ENCODE measurements at places on chromosomes 5 and 9.

GRCh38 chr9:96137671-96138429 is 164.1 kb downstream of the HSD17B3 start:
- no peak for DNase-seq

DNA sequence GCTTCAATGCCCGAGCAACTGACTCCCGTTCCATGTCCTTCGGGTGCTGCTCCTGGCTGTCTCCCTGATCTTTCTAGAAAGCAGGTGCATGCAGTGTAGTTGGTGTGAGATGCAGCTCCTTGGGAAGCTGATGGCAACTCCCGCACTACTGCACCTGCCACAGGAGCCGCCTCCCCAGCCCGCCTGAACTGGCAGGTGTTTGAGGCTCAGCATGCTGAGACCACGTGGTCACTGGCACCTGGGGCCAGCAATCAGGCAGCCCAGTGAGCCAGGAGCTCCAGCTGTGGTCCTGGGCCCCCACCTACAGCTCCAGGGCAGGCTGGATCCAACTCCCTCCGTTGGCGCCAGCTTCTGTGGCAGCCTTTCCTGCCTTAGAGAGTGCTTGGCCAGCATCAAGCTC is 111.5 kb downstream of the ICE1 start:
- no peak for DNase-seq

DNA sequence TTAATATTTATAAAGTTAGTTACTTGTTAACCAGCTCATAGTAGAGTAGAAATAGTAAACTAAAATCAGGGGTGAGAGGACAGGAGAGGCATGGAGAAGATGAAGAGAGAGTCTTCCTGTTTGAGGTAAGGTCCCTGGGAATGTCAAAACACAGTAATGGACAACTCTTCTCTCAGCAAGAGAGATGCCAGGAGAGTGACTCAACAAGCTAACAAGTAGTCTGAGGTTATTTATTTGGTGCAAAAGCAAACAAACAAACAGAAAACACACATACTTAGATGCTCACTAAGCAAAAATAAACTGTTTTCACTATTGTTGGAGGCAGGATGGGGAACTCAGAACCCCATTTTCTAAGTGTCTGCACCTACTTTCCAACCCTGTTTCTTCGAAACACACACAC is 333.2 kb upstream of the RFX3 start:
- no peak for DNase-seq

DNA sequence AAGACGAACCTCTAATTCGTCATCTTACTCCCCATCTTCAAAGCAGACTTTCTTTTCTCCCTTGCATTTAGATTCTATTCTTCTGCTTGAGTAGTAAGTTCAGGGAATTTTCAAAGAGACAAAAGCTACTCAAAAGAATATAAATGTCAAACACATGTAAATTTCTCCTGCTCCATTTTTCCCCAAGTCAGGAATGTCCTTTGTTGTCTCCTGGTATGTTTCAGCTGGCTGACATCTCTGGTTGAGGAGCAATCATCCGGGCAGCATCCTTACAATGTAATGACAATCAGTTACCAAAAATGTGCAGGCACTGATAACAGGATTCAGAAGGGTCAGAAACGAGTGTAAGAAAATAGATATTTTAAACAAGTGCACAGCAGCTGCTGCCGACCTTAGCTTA is 47.6 kb upstream of the PPP1R2B start:
- no peak for DNase-seq

DNA sequence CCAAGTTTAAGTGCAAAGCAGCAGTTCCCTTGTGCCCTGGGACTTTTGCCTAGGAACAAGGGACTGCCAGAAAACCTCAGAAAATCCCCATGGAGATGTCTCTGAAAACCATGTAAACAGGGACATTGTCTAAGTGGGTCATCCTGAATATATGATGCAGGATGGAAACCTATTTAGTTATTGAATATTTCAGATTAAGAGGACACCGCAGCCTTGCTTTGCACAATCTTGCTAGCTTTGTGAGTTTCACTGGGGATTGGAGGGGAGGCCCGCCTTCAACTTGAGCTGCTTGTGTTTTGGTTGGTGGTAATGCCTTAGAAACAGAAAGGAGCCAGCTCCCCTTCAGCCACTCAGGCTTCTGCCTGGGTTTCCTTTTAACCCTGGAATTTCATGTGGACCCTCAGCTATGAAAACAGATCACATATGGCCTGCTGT is 112.8 kb downstream of the C9orf152 start:
- no peak for DNase-seq

DNA sequence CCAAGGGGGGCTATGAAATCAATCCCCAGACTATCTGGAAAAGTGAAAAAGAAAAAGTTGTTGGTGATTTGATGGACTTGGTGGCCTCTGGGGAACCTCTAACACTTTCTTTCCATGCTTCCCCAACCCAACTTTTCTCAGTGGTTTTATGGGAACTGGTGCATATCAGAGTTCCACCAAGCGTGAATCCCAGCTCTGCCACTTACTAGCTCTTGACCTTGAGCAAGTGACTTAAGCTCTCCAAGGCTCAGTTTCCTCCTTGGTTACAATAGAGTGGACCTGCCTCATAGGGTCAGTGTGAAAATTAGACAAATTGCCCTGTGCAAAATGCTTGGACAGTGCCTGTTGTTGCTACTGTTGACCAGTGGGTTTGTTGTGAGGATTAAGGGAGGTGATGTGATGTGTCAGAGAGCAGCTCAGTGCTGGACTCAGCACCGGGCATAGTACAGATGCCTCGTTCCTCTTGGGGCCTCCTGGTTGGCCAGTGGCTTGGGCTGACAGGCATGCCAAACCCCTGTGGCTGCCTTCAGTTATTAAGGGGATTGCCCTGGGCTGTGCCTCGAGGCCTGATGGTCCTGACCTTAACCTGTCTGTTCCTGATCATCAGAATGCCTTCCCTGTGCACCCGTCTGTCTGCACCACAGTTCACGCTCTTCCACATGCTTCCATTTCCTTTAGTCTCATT is 49.3 kb downstream of the COL15A1 start:
- no peak for DNase-seq

DNA sequence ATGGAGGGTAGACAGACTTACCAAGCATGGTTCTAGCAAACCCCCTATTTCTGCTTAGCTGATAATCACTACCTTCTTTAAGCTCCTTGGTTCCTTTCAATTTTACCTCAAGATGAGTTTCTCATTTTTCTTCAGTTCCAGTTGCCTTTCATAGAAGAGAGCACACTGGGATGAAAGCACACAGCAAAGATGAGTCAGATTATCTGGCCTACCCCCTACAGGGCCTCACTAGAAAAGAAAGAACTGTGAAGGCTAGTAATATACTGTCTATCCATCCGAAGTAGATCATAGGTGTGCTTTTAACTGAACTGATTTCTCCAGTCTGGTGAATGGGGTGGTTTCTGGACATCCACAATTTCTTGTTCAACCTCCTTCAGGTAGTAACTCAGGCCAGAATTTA is 122.5 kb downstream of the TRPM3 start:
- DNase-seq = no peak

- DNase-seq = no peak
Measured at GRCh38 chr9:128292009-128292408, 15.9 kb downstream of the SWI5 start.

DNA sequence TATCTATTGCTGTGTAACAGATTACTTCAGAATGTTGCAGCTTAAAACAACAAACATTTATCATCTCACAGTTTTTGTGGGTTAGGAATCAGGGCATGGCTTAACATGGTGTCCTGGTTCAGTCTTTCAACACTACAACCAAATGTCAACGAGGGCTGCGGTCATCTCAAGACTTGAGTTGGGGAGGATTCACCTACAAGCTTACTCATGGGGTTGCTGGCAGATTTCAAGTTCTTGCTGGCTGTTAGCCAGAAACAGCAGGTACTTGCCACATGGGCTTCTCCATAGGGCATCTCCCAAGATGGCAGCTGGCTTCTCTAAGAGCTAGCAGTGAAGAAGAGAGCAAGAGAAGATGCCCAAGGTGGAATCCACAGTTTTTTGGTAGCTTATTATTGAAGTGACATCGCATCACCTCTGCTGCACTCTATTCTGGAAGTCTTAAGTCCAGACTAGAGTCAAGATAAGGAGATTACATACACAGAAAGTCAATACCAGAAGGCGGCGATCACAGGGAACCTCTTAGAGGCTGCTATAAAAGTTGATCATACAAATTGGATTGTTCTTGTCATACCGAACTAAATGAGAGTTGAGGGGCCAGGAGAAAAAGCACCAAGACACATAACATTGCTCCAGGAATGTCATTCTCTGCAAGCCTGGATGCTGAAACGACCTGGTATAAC is 42.2 kb downstream of the C9orf153 start:
- no peak for DNase-seq

GRCh38 chr9:135377431-135377830 is 102.2 kb upstream of the PPP1R26 start:
- DNase-seq = no peak

- no peak for DNase-seq
Measured at GRCh38 chr5:53730943-53731342, 170.5 kb downstream of the NDUFS4 start.

DNA sequence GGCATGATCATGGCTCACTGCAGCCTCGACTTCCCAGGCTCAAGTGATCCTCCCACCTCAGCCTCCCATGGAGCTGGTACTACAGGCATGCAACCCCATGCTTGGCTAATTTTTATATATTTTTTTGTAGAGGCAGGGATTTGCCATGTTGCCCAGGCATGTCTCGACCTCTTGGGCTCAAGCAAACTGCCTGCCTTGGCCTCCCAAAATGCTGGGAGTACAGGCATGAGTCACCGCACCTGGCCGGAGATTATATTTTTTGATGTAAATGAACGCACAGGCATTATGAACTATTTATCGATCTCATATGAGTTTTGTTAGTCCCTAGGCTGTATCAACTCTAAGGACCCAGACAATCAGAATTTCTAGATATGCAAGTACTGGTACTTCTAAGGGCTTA is 25.5 kb upstream of the CEP120 start:
- DNase-seq = no peak

Measured in HT-29 (cell line).